ENCODE measurements at places on chromosomes 1 and 21.

GRCh38 chr1:69455718-69456117 is 112.0 kb upstream of the LRRC7 start:
- no peak for DNase-seq

DNA sequence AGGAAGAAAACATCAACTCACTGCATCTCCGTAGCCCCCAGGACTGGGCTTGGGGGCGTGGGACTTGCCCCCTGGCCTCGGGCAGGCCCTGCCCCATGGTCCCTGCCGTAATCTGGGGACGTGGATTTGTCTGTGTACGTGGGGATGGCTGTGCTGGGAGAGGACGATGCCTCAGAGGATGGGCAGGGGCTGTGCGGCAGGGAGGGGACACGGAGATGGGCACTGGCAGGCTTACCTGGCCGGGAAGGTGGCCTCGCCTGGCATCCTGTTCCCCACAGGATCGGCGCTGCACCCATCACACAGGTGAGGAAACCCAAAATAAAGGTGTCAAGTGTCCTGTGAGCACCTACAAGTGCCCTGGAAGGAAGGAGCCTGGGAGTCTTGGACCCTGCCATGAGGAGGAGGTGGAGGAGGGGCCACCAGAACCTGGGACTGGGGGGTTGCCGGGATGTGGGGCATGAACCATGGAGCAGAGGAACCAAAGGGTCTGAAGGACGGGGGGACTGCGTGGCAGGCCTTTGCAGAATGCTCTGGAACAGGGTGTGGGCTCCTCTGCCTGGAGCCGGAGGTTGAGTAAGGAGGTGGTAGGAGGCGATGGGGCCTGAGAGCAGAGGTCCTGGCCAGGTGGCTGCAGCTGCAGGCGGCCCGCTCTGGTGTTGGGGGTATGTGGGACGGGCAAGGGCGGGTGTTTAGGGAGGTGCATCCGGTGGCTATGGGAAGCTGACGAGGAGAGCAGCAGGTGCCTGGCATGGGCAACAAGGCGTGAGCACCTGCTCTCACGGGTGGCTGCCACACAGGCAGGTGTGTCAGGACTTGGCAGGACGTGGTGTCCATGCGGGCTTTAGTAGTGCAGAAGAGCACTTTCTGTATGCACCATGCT is 27.8 kb upstream of the LRRC3 start:
- DNase-seq: no peak

GRCh38 chr1:171948511-171948910 is 107.2 kb downstream of the DNM3 start:
- no peak for DNase-seq

GRCh38 chr1:21050031-21050430 is 126.7 kb downstream of the EIF4G3 start:
- no peak for DNase-seq

- no peak for DNase-seq
Observed at GRCh38 chr1:223429821-223430220, 36.6 kb downstream of the CCDC185 start.

DNA sequence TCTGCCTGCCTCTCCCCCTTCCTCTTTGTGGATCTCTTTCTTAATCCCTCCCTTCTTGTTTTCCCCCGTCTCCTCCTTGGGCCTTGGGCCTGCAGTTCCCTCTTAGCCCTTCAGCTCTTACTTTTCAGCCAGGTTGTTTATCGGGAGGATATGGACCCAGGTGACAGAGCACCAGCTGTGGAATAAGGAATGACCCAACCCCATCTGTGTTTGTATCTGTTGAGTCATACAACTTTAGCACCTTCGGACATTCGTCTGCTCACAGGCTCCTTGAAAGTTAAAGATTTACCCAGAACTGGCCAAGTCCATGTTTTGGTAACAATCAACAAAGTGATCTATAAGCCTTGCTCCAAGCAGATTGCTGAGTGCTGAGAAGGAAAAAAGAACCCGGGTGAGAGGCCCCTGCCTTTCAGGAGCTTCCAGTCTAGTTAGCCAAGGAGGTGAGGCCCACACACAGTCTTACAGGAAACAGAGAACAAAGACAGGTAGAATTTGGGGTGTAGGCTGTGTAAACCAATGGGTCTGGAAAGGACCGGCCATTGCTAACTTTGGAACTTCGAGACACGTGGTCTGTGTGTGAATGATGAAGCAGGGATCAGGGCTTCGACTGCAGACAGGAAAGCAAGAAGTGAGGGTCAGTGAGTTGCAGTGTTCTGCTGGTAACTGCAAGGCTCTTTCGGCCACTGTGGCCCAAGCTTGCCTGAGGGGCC is 66.7 kb upstream of the F3 start:
- DNase-seq: no peak

DNA sequence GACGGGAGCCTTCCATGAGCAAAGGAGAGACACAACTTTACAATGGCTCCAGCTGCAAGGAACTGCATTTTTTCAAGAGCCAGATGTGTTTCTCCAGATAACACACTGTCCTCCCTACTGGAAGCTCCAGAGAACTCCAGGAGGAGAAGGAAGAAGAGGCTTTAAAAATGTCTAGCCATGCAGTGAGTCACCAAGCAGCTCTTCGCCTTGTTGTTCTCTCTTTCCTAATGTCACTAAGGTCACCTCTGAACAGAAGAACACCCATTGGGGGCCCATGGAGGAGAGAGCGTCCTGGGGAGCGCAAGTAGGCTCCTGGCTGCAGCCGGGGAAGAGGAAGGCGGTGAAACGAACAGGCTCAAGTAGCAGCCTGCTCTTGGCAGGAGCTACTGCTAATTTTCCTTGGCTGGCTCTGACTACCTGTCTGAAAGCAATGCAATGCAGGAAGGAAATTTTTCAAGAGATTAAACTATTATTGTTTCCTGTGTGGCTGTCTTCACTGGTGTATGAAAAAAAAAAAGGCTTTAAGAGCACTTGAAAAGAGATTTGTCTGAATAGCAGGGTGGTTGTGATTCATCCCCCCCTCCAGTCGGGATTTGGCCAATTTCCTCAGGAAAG is 321.9 kb downstream of the SETD4 start:
- DNase-seq: no peak

- DNase-seq: no peak
Observed at GRCh38 chr1:208449951-208450350, 205.8 kb upstream of the PLXNA2 start.

DNA sequence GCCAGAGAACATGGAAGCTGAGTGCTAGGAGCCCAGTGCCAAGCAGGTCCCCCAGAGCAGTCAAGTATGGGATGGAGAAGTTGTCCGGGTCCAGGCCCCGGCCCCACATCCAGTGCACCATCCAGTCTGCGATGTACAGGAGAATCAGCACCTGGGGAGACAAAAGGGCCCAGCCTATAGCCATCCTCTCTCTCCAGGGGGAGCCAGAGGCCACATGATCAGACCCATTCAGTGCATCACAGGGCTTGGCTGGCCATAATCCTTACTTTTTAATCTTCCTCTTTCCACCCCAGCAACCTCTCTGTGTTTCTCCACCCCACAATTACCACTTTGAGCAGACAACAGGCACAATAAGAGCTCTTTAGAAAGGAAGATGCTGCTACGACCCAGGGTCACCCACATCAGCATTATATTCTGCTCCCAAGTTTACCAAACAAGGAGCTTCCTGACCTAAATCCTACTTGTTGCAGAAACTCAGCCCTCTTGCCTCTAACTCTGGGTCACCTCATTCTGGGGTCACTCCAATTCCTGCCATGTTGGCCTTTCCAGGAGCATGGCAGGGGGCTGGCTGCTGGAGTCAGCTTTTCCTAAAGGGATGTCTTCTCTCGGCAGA is 16.4 kb upstream of the RAB29 start:
- DNase-seq: no peak

DNA sequence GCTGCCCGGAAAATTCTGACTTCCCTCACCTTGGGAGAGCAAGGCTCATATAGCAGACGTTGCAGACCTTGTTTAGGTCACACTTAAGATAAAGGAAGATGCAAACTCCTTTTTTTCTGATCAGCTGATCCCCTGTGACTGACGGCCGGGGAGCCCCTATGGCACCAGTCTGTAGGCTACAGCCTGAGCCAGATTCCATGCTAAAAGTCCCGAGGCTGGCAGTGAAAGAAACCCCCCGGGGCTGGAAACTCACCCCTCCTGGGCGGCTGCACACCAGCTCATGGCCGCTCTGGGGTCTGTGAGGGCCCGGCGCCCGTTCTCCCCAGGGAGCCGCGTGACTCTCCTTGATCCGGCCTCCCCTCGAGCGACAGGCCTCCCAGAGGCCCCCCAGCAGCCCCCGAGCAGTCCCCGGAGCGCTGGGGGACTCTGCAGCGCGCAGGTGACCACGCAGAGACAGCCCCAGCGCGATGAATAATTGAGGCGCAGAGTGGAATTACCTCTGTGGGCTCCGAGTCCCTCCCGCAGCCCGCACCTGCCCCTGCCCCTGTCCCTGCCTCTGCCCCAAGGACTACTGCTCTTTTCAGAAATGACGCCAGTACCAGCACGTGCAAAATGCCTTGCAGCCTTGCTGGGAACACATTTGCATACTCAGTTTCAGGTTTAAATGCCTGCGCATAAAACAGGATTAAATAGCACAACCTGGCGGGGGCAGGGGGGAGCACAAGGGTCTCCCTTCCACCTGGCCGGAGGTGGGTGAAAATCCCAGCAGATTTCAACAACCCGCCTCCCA is 62.6 kb upstream of the CLDN14 start:
- DNase-seq: no peak

DNA sequence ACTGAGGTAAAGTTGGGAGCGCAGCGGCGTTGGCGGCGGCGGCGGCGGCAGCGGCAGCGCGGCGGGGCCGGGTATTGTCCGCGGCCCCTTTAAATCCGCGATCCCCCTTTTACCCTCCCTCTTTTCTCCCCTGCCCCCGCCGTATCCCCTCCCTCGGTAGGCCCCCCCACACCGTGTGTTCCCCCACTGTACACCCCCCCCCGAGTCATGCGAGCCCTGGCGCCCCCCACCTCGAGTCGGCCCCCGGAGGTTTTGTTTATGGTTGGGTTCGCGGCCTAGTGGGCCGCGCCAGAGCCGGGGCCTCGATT is 169 bp downstream of the UBAP2L start:
- DNase-seq: no peak

DNA sequence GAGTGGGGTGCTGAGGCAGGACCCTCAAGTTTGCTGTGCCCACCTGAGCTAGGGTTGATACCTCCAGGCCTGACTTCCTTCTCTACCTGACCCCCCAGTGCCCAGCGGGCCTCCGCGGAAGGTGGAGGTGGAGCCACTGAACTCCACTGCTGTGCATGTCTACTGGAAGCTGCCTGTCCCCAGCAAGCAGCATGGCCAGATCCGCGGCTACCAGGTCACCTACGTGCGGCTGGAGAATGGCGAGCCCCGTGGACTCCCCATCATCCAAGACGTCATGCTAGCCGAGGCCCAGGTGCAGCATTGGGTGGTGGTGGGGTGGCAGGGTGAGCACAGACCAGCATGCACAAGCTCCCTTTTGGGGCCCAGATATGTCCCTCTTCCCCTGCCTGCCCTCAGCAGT is 51.3 kb upstream of the KDM4A start:
- DNase-seq: no peak

DNA sequence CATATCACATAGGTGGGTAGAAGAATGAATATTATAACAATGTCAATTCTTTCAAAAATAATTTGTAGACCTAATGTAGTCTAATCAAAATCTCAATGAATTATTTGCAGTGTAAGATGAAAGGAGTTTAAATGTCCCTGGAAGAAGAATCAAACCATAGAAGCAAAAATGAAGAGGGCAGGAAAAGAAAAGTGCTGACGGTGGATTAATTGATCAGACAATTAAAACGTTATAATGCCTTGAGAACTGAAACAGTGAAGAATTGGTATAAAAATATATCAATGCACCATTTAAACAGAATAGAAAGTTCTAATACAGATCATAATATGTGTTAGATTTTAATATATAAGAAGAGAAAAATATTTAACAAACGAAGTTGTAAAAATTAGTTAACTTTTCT is 109.8 kb downstream of the TYW3 start:
- DNase-seq: no peak

- no peak for DNase-seq
Observed at GRCh38 chr1:1014799-1015681, 1.7 kb downstream of the ISG15 start.

GRCh38 chr1:207883660-207884250 is 27.2 kb downstream of the CD34 start:
- DNase-seq: no peak

DNA sequence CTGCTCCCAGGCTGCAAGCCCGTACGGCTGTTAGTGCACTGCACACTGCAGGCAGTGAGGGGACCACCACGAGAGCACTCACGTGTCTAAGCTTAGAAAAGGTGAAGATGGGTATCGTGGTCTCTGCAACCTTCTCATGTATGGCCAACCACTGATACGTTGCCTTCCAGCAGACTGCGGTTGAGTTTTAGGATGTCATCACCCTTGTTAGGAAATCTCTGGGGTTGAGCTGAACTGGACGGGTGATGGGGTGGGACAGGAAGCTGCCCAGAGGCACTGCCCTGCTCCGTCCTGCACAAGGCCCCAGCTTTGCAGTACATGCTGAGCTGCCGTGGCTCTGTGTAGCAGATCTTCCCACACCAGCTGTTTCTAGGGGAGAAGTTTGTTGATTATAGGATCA is 43.3 kb downstream of the FAAP20 start:
- no peak for DNase-seq

GRCh38 chr1:226646026-226646869 is 92.8 kb downstream of the ITPKB start:
- no peak for DNase-seq

DNA sequence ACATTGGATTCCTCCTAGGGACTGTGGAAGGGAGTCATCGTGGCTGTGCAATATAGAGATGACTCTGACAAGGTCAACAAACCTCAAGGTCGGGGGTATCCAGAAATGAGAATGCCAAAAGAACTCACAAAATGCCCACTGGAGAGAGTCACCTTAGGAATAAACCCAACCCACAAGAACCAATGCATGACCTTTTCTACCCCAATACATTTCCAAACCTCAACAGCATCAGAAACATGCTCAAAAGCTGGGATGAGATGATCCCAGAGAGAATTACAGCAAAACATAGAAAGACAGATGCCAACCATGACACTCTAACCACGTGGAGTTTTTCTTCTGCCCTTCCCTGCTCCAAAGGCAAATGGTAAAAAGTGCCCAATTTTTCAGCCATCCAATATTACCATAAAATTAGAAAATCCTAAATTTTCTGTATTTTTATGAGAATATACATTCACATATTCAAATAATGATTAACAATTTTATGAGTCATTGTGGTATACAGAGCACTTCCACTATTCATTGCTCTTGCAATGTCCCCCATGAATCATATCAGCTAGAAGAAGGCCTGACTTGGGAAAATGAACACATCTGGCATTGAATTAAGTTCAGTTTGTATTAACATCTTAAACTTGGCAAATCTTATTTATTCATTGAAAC is 88.2 kb upstream of the PALMD start:
- DNase-seq: no peak

Data from cortex of kidney (tissue), 1 donor.